Stimulated activated CD4-positive, alpha-beta T cell treated with anti-CD3 and anti-CD28 coated beads, Interleukin-2, amount 100 ng/mL, for 48 hours (primary cell): ENCODE measurements at places on chromosomes 12 and 14.

GRCh38 chr12:32024884-32025592, 65.8 kb downstream of the RESF1 start:
- DNase-seq, result no peak

- no peak for DNase-seq
Measured at GRCh38 chr14:49992448-49992847, 99.6 kb downstream of the ARF6 start.

- no peak for DNase-seq
Measured at GRCh38 chr12:110266381-110266960, 14.6 kb upstream of the ATP2A2 start.

DNA sequence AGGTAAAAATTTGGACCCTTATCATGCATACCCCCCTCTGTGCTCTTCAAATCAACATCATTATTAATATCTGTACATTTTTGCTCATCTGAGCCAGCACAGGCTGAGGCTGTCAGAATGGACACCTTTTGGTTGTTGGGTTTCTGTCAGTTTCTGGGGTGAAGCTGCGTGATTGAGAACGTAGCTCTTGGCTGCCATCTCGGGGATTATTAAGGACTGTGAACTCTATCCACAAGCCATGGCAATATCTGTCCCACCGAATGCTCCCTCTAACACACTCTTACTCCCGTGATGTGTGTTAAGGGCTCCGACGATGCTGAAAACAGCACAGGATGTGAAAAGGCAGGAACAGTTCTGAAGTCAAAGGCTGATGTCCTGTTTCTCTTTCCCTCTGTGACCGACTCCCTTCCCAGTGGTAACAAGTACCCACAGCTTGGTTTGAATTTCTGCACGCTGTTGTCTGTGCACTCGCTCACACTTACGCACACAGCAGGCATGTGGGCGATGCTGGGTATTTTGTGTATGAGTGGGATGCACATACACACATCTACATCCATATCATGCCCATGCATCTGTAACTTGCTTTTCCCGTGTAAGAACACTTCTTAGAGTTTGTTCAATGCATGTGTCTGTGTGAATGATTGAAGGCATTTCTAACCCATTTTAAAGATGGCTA, 405.6 kb downstream of the TMEM121 start:
- DNase-seq, result no peak

DNA sequence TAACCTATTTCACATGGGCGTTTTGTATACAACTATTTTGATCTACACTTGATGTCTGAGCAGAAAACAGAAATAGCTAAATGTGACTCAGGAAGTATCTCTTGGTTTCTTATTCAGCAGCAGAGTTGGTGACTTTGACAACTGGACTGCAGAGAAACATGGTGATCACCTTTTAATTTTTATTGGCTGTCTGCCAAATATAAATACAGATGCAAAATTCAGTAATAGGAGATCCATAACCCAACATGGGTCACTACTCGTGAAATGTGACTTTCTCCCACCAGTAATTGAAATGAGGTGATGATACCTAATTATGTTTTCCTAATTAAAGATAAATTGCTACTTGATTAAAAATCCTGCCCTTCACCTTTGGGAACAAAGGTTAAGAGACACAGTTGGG, 487.1 kb downstream of the NELL2 start:
- DNase-seq, result no peak

DNA sequence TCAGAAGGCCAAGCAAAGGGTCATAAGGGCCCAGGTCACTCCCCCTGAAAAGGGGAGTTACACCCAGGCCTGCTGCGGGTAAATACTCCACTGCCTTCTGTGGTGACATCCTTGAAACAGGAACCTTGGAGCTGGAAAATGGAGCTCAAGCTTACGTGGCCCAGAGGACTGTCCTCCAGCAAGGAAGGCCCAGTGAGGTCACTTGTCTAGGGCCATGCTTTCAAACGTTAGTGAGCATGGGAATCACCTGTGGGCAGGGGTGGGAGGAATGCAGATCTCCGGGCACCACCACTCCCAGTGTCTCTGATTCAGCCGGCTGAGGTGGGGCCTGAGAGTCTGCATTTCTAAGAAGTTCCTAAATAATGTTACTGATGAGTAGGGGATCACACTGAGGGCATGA, 140.5 kb upstream of the CCND2 start:
- DNase-seq, result no peak

- no peak for DNase-seq
Measured at GRCh38 chr12:55842681-55843429, at the start of gene MMP19. MMP19 (minus strand) TSS chr12:55842936; CDS start chr12:55842830, 106 bp downstream.

- no peak for DNase-seq
Measured at GRCh38 chr12:90653040-90653439, 301.9 kb downstream of the CCER1 start.

- DNase-seq, result no peak
Measured at GRCh38 chr12:45745861-45746277, 16.4 kb downstream of the ARID2 start.

DNA sequence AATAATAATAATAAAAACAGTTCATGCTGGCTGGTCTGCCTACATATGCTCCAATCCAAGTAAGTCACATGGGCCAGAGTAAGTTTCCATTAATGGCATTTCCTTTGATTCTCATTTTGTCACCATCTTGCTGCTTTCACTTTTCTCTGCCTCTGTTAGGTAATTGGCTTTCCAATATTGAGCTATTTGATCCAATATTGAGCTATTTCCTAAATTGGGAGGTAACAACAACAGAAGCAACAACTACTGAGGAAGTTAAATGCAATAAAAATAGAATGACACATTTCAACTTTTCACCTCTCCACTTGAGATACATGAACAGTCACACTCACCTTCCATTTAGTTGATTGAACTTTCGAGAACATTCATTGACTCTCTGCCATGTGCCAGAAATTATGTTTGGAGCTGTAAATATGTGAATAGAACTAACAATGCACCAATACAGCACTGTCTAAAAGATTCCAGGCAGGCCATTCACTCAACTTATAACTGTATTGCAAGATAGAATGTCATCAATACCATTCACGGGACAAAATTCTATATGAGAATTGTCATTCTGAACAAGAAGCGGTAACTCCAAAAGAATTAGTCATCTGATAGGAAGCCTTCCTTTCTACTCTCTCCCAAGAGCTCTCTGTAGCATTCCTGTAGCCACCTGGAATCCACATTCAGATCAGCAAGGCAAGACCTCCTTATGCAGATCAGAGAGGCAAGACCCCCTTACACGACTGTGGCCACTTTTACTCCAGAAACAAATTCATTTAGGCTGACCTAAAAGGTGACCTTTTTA, 136.4 kb downstream of the PHLDA1 start:
- DNase-seq, result no peak

GRCh38 chr14:98903371-98903770, 368.6 kb downstream of the BCL11B start:
- no peak for DNase-seq

GRCh38 chr12:131916306-131917138, 12.6 kb upstream of the PUS1 start:
- no peak for DNase-seq
